ENCODE measurements at places on chromosomes 5 and 9. TPM values are rescaled to one million over a fixed set of nuclear protein-coding genes. Genes with fewer than 3 reads are reported as not detected.

Gene C5orf52
- total RNA-seq, result not detected

Gene LRRC70
- 2.0 TPM for total RNA-seq

Gene PCDHA12
- 0.55 TPM for total RNA-seq

Gene RAI14
- total RNA-seq, result 16.4 TPM

Gene C6
- 2.0 TPM for total RNA-seq

Gene PFN3
- not detected for total RNA-seq

Gene GRIA1
- total RNA-seq, result 1.00 TPM

Gene CCL27
- total RNA-seq, result not detected

DNA sequence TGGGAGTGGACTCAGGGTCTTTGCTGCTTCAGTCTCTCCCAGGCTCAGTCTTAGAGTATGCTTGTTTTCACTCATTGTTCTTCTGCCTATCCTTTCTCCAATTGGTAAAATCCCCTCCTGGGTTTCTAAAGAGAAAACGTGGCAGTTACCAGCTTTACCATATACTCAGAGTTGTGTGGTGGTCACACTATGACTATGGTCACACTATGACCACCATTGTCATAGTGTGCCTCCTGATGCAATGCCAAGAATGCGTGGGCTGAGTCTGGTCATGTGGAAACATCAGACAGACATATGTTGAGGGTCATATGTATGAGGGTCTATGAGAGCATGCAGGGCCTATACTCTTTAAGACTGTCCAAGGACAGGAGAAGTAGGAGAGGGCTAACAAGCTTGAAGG lies 326.5 kb upstream of the PRR16 start:
- H3K4me3 ChIP-seq, result no peak overlapping the region
- H3K36me3 ChIP-seq, result no peaks in the 10 kb centered on the region
- H3K27me3 ChIP-seq, result no peaks in the 10 kb centered on the region
- no peaks in the 10 kb centered on the region for H3K4me1 ChIP-seq

DNA sequence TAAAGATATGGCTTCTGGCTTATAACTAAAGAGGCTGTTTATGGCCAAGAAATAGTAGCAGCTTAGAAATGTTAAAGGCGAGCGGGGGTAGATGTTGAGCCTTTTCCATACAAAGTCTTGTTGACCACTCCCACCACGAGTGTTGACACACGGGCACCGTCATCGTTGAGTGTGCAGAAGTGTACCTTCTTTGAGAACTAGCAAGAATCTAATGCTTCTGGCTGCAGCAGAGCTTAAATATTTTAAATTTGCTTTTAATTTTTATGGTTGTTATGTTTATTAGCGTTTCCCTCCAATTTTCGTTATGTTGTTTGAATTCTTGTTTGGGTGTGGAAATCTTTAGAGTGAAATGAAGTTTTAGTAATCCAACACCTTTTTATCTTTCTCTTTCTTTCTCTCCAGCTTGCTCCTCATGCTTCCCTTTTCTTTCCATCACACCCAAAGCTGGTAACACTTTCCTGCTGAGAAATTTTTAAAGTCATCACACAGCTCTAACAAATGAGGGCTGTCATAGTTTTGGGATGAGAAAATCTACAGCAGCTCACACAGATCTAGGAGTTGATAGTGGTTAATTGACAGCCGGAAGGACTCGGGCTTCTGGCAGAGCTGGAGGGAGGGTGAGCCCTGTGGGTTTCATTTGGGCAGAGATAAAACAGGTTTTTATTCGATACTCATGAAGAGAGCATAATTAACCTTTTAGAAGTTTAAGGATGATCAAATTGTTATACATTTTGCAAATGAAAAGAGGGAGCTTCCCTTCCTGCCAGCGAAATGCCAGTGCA lies 120.1 kb upstream of the ZNF608 start:
- DNase-seq, result no peak
- H3K4me1 ChIP-seq, result peaks cover 11% of the 10 kb centered on the region
- peak overlapping the region; percentile 36 for H3K27ac ChIP-seq

GRCh38 chr5:32239385-32239784 lies 65.3 kb upstream of the GOLPH3 start:
- no peak for DNase-seq
- H3K27ac ChIP-seq, result no peak overlapping the region
- H3K4me3 ChIP-seq, result no peak overlapping the region
- H3K36me3 ChIP-seq, result no peaks in the 10 kb centered on the region

GRCh38 chr9:92948038-92948534 lies 763 bp downstream of the FGD3 start:
- H3K4me3 ChIP-seq, result no peak overlapping the region
- peaks cover under 1% of the 10 kb centered on the region for H3K4me1 ChIP-seq
- H3K36me3 ChIP-seq, result no peaks in the 10 kb centered on the region
- DNase-seq, result no peak
- peaks cover 28% of the 10 kb centered on the region for H3K27me3 ChIP-seq

DNA sequence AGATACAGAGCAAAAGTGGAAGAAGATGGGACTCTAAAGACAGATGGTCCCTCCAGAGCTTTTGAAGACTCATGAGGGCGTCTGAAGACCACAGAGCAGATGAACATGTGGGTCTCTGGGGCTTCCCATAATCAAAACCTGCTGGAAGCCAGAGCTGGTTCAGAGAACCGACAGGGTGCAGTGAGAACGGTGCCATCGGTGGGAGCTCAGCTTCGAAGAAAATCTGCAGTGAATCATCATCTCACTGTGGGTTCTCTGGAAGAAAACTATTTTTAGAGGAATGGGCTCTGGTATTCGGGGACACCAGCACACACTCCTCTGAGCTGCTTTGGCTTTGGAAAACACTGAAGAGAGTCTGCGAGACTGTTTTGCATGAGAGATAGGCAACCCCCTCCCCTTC lies 222.4 kb upstream of the PANK3 start:
- no peaks in the 10 kb centered on the region for H3K36me3 ChIP-seq
- no peaks in the 10 kb centered on the region for H3K4me1 ChIP-seq
- DNase-seq, result no peak

DNA sequence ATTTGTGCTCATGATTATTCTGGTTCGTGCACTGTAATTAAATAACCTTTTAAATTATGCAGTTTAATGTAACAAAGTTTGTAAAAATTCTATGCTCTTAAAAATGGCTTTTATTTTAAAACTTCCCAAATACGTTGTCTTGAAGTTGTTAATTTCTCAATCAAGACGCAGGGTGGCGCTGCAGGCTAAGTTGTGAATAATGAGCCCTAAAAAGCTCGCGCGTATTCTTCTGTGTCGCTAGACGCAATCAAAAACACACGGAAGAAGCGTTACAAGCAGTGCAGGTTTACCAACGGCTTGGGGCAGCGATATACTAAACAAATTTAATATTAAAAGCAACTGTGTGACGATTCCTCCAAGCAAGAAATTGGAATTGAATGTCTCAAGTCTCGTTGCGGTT lies at the start of gene PCDHB4:
Gene PCDHB4, plus strand, starts transcription at position 256 of the 400 bp plus-strand sequence. CDS start 181 bp downstream, outside the sequence.
- no peaks in the 10 kb centered on the region for H3K36me3 ChIP-seq
- DNase-seq, result no peak
- H3K4me1 ChIP-seq, result no peaks in the 10 kb centered on the region
- no peak within 1 kb of the TSS for H3K27ac ChIP-seq
- peaks cover 7% of the 10 kb centered on the region for H3K27me3 ChIP-seq
- peak within 1 kb of the TSS; percentile 13 for H3K4me3 ChIP-seq

DNA sequence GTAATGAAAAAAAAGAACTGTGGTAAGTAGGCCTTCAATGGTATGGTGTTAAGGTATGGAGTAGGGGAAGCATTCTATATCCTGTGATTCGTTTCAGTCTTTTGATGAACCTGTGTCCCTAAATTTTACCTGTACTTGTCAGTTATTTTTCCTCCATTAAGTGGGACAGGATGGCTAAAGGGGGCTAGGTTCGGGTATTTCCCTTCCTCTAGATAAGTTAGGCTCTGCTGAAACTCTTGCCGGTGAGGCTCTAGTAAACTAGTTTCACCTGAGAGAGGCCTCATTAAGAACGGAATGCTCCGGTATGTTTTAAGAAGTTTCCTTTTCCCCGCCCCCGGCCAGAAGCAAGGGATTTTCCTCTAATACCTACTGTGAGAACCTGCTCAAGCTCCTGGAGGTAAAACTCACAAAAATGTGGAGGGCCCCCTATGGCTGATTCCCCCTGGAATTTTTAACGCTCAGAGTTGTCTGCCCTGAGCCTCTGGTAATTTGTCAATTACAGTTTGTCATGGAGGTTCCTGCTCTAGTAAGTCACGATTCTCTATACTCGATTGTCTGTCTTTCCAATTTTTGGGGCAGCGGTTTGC lies 87.7 kb downstream of the MACIR start:
- no peak for DNase-seq
- H3K27me3 ChIP-seq, result no peaks in the 10 kb centered on the region
- no peak overlapping the region for H3K27ac ChIP-seq
- H3K4me1 ChIP-seq, result no peaks in the 10 kb centered on the region

DNA sequence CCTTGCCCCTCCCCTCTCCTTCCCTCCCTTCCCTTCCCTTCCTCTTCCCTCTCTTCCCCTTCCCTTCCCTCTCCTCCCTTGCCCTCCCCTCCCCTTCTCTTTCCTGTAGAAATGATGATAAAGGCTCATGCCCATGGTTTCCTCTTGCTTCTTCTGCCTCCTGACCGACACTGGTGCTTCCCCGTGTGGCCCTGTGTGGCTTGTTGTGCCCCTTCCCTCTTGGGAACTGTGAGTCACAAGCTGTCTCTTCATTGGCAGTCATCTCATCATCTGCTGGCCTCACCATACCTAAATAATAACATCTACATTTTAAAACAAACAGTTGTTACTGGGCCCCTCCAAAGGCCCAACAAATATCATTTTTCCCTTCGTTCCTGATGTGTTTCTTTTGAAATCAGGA lies 11.7 kb upstream of the CARNMT1 start:
- H3K27me3 ChIP-seq, result no peaks in the 10 kb centered on the region
- no peak overlapping the region for H3K4me3 ChIP-seq
- H3K4me1 ChIP-seq, result no peaks in the 10 kb centered on the region
- H3K36me3 ChIP-seq, result no peaks in the 10 kb centered on the region

- H3K4me1 ChIP-seq, result no peaks in the 10 kb centered on the region
- no peak overlapping the region for H3K27ac ChIP-seq
- no peak for DNase-seq
- no peaks in the 10 kb centered on the region for H3K36me3 ChIP-seq
- no peaks in the 10 kb centered on the region for H3K27me3 ChIP-seq
Measured at GRCh38 chr5:98102936-98103335, 670.5 kb upstream of the RGMB start.

DNA sequence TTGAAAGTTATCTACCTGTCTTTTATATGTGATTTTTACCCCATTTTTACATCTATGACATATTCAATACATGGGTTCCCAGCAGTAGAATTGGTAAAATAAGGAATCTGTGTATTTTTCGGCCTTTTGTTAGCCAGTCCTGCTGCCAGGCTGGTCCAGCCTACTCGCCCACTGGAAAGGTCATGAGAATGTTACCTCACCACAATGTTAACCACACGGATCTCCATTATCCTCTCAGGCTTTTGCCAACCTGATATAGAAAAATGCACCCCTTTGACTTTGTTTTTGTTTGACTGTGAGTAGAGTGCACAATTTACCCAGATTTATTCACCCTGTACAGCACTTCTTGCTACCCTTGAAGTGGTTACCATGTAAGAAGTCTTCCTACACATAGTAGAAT lies 167.2 kb downstream of the CTNND2 start:
- no peak for DNase-seq
- no peaks in the 10 kb centered on the region for H3K4me1 ChIP-seq
- H3K27me3 ChIP-seq, result no peaks in the 10 kb centered on the region
- no peak overlapping the region for H3K27ac ChIP-seq

DNA sequence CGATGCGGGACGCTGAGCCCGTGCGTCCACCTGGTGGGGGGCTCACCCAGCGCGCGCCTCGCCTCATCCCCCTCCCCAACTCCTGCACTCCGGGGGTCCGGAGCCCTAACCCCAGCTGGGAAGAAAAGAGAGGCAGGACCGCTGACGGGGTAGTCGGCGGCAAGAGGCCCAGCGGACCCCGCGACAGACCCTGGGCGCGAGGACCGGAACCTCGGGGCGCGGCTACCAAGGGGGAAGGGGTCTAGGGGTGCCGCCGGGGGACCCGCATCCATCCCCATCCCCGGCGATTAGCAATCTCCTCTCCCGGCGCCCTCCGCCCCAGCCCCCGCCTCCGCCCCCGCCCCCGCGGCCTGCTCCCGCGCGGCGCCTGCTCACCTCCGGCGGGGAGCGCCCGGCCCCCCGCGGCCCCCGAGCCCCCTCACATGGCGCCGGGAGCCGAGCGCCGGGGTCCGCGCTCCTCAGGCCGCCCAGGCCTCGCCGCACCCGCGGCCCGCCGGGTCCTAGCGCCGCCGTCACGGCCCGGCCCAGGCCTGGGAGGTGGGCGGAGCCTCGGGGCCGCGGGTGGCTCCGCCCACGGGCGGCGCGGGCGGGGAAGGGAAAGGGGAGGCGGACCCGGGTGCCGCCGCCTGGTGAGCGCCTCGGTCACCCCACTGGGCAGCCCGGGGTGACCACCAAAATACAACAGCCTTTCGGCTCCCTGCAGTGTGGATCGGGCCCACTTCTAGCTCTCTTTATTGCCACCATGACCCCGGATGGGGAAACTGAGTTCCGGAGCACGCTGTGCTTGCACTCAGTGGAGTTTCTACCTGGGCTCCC lies at the start of gene ST6GALNAC6:
Gene ST6GALNAC6, minus strand, starts transcription at position 476 of the 816 bp plus-strand sequence. CDS start 1,622 bp downstream, outside the sequence.
- peaks cover 25% of the 10 kb centered on the region for H3K4me1 ChIP-seq
- H3K27ac ChIP-seq, result peak within 1 kb of the TSS; percentile 91
- H3K4me3 ChIP-seq, result peak within 1 kb of the TSS; percentile 44
- no peaks in the 10 kb centered on the region for H3K27me3 ChIP-seq

DNA sequence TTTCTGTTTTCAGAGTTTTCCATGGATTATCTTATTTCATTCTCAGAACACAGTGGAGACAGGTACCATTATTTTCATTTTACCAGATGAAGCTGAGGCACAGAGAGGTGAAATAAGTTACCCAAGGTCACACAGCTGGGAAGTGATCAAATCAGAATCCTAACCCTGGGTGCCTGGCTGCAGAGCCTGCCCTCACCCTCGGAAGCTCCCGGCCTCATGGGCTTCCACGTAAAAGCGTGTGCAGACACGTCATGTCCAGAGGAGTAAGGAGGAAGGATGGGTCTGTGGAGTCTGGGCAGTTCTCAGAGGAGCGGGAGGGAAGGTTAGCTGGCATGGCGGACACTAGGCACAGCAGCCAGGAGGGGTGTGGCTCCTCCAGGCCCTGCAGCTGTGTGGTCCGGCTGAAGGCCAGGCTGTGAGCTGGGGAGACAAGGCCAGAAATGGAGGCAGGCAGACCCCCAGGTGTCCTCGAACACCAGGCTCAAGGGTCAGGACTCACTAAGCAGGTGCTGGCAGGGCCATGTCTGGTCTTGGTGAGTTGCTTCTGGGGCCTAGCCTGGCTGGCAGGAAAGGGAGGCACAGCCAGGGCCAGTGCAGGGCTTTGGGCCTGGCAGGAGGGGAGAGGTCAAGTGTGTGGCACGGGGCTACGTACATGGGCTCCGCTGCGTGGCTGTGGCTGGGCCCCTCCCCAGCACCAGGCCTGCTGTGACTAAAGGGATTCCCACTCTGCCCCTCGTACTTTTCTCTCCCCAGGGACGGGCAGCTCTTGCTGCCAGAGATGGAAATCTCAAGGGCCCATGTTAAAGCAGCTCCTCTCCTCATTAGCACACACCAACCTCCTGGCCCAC lies 5.6 kb downstream of the TBC1D9B start:
- peaks cover 12% of the 10 kb centered on the region for H3K4me1 ChIP-seq
- no peak overlapping the region for H3K4me3 ChIP-seq
- H3K27me3 ChIP-seq, result no peaks in the 10 kb centered on the region
- H3K36me3 ChIP-seq, result no peaks in the 10 kb centered on the region
- H3K27ac ChIP-seq, result no peak overlapping the region
- DNase-seq, result no peak
